Cortex of kidney (tissue), 1 donor: ENCODE measurements at places on chromosomes 2 and 18.

DNA sequence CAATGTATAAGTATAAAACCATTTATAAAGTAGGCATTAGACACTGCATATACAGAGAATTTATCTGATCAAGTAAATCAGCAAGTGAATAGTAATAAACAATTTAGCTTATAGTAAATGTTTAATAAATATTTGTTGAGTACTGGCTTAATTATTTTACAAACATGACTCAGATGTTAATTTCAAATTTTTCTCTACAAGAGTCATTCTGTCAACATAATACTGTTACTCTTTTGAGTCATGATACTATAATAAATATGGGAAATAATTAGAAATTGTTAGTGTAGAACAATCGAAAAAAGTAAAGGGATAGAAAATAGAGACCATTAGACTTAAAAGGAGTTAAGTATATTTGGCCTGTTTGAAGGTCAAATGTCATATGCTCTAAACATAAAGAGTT lies 133.6 kb upstream of the MC4R start:
- no peak for DNase-seq

DNA sequence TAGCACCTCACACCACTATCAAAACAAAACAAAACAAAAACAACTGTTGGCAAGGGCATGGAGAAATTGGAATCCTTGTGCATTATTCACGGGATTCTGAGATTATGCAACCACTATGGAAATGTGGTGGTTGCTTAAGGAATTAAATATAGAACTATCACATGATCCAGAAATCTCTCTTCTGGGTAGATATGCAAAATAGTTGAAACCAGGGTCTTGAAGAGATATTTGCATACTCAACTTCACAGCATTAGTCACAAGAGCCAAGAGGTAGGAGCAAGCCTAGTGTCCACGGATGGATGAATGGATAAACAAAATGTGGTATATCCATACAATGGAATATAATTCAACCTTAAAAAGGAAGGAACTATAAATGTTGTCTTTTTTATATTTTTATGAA lies 7.0 kb downstream of the TMEM131 start:
- DNase-seq: no peak

GRCh38 chr2:160229591-160229990 lies 29.5 kb upstream of the ITGB6 start:
- DNase-seq: no peak

DNA sequence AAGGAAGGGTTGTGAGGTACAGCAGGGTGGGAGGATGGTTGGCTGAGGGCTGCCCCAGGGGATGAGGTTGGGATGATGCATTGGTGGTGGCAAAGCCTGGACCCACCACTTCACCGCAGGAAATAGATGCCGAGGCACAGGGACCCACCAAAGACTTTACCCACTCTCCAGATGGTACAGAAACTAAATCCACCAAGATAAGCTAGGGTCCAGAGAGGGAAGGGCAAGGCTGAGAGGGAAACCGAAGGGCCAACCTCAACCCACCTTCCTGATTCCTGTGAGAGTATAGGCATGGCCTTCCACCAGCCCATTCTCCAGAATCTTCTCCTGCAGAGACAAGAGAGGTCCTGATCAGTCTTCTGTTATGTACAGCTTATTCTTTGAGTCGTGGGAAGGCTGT lies 18.1 kb downstream of the CAPN14 start:
- no peak for DNase-seq

DNA sequence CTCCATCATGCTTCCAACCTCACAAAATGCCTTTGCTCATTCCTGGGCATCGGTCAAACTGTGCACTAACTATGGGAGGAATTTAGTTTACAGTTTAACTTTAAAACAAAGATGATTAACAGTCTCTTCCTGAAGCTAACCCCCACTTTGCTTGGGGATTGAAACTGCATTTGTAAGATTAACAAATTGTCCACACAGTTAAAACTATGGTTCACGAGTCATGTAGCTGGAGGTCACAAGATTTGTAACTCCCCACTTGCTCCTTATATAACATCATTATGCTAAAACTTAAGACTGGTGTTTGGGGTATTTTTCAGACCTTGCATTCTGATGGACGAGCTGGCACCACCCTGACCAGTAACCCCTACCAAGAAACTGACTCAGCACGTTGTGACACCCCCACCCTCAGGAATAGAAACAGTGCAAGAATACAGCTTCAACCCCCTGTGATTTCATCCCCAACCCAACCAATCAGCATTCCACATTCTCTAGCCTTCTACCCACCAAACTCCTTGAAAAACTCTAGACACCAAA lies 252.3 kb downstream of the MBD5 start:
- no peak for DNase-seq

- no peak for DNase-seq
These were observed 3.6 kb downstream of the ACP1 start for GRCh38 chr2:268323-268722.

DNA sequence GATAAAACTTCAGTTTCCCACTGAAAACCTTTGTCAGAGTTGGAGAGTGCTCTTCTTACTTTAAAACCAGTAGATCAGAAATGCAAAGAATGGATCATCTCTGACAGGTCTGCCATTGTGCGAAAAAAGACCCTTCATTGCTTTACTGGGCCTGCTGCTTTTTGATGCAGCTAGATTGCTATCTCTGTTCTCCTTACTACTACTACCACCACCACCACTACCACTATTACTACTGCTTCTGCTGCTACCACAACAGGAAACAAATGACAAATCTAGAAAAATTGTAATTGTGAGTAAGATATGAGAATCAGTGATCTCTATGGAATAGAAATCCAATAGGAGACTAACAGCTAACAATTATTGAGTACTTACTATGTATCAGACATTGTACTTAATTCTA lies 85.8 kb downstream of the PKP4 start:
- DNase-seq: no peak

DNA sequence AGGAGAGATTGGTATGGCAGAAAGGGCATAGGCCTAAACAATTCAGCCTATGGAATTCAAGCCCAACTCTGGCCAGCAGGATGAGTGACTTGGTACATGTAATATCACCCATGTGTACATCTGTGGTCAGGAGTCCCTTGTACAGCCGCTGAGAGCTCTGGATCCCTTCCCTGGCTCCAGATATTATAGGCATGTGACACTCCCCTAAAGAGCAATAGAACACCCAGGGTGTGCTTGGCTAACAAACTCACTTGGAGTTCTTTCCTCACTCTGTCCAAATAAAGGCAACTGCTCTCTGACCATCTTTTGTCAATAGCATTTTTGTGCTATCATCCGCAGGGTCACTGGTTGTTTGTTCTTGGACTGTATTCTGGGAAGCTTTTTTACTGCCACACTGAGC lies 197.4 kb upstream of the NCKAP5 start:
- no peak for DNase-seq

DNA sequence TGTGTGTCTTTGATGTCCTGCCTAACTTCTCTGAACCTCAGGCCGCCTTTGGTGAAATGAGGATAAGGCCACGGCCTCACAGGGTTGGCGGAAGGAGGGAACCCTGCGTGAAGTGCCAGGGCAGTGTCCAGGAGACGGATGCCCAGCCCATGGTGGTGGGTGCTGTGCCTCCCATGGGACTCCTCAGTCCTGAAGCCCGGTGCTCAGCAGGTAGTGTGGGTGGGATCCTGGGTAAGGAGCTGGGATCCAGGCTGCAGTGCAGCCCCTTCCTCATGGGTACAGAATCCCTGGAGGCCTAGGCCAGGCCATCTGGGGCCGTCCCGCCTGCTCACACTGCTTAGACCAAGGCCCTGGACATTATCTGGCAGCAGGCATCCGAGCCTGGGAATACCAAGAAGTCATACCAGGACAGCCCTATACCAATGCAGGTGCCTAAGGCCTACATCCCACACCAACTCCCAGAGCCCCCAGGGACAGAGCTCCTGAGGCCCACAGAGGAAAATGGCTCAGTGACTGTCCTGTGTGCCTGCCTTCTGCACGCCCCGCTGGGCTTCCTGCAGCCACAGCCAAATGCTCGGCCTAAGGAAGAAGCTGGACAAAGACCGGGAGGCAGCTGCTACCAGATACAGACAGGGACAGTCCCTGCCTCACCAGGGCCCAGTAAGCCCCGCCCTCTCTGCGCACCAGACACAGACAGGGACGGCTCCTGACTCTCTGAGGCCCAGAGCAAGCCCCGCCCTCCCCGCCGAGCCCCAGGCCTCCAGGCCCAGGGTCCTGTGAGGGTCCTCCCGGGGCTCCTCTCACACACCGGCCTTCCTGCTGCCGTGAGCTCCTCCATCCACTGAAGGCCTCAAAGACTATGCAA lies 78.0 kb downstream of the NDUFA10 start:
- no peak for DNase-seq

GRCh38 chr2:194464964-194465638 lies 1191.9 kb upstream of the SLC39A10 start:
- no peak for DNase-seq

DNA sequence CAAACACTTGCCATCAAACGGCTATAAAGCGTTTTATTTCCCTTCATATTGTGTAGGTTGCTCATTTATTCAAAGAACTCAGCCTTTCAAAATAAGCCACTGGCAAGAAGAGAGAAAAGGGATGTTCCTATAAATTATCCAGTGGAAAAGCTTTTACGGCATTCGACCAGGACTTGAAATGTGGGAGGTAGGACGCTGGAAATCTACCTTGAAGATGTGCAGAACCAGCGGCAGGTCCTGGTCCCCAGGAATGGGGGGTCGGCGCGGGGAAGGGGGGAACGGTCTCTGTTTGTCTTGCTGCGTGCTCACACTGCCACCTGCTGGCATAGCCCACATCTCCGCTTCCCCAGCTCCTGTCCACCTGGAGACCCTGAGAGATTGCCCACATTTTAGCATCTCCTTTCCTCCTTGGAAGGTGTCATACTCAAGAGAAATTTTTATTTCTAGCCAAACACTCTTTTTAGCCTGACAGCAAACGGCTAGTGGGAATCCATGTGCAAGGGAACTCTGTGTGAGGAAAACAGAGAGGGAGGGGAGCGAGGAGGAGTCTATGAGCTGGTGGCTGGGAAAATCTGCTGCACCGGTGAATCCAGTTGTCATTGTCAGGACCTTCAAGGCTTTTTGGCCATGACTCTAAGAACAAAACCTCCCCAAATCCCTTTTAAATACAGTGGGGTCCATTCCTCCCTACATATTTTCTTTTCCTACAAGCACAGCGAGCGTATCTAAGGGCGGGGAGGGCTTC lies 349.0 kb upstream of the PKDCC start:
- DNase-seq: no peak

GRCh38 chr2:33521791-33522281 lies 45.4 kb downstream of the RASGRP3 start:
- no peak for DNase-seq

DNA sequence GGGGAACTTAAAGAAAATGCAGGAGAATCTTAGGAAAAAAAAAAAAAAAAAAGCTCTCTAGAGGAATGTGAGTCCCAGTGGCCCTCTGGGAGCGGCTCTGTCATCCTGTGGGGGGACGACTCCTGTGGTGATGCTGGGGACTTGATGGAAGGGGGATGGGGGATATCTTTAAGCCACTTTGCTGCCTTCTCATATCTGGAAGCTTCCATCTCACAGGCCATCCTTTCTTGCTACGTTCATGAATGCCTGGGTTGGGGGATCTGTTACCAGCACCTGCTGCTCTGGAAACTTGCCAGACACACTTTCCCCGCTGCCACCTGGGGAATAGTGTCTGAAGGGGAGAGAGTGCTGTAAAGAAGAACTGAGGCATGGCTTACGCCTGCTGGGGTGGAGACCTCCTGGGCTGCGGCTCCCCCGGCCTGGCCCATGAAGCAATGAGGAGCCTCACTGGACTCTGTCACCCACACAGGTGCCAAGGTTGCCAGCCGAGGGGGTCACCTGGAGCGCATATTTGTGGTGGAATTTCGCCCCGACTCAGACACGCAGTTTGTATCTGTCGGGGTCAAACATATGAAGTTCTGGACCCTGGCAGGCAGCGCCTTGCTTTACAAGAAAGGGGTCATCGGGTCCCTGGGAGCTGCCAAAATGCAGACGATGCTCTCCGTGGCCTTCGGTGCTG lies 92.8 kb downstream of the RTN4 start:
- DNase-seq: no peak

DNA sequence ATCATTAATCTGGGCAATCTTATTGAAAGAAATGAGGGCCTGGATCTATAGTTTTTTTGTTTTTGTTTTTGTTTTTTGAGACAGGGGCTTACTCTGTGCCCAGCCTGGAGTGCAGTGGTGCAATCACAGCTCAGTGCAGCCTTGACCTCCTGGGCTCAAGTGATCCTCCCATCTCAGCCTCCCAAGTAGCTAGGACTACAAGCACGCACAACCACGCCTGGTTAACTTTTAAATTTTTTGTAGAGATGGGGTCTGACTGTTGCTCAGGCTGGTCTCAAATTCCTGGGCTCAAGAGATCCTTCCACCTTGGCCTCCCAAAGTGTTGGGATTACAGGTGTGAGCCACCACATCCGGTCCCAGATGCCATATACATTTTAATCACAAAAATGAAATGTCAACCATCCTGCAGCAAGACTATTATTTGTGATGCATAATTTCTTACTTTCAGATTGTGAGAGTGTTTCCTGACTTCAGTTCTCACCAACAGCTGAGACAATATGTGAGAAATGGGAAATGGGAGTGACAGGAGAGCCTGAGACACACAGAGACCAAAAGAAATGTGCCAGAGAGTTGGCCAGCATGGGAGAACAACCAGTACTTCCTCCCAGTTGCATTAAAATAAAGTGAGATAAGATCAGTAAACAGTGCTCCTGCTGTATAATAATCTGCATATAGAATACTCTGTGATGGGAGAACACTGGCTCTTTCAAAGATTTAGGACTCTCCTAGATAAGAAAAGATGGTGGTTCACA lies 87.6 kb downstream of the METTL8 start:
- DNase-seq: no peak

DNA sequence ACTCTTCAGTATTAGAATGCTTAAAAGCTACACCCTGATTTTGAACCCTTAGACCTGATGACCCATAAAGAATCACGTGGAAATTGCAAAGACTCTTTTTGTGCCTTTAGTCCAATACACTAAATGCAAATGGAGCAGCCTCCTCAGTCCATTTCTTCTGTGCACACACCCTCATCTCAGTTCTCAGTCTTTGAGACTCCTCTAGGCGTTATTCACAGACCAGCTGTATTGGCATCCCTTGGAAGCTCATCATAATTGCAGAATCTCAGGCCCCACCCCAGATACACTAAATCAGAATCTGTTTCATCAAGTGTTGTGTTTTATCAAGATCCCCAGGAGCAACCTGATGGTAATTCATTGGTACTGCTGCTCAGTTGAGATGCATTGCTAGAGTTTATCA lies 335.0 kb upstream of the ATP5MC3 start:
- no peak for DNase-seq

GRCh38 chr2:198144660-198145059 lies 340.3 kb downstream of the PLCL1 start:
- no peak for DNase-seq

DNA sequence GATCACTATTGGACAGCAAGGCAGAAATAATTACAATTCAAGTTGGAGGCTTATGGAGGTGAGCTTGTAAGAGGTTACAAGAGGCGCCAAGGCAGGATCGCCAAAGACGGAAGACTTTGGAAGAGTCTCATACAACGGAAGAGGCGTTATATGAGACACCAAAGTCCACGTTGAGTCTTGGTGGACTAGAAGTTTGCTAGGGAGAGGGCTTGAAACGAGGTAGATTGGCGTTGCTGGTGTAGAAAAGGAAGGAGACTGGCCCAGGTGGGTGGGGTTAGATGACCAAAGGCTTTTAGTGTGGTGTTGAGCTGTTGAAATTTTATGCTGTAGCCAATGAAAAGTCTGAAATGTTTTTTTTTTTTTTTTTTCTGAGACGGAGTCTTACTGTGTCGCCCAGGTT lies 1.4 kb downstream of the MSH2 start:
- no peak for DNase-seq
